ENCODE measurements at places on chromosomes 16 and 17.

- no peak for DNase-seq
Observed at GRCh38 chr16:20957153-20957552, 56.6 kb downstream of the LYRM1 start.

- no peak for DNase-seq
Observed at GRCh38 chr16:54437921-54438320, 151.3 kb upstream of the IRX3 start.

DNA sequence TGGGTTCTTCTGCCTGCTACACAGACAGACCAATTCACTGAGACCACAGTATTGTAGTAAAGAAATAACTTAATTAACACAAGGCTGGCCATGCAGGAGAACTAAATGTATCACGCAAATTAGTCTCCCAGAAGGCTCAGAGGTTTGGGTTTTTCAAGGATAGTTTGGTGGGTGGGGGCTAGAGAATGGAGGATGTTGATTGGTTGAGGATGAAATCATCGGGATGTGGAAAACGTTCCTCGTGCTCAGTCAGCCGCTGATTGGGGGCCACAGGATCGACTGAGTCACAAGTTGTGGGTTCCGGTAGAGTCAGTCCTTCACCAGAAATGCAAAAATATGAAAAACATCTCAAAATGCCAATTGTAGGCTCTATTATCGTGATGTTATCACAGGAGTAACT lies 18.7 kb downstream of the RHOT1 start:
- no peak for DNase-seq

GRCh38 chr17:28711723-28712031 lies at the start of gene PROCA1:
PROCA1 (minus strand) TSS chr17:28711888; CDS start chr17:28711660, 228 bp downstream.
- peak; percentile 30 for DNase-seq

- DNase-seq: no peak
Observed at GRCh38 chr16:57426356-57426755, 20.8 kb downstream of the CIAPIN1 start.

GRCh38 chr16:31268891-31269290 lies 9.1 kb downstream of the ITGAM start:
- no peak for DNase-seq
